ENCODE measurements at places on chromosomes 1 and 21.

DNA sequence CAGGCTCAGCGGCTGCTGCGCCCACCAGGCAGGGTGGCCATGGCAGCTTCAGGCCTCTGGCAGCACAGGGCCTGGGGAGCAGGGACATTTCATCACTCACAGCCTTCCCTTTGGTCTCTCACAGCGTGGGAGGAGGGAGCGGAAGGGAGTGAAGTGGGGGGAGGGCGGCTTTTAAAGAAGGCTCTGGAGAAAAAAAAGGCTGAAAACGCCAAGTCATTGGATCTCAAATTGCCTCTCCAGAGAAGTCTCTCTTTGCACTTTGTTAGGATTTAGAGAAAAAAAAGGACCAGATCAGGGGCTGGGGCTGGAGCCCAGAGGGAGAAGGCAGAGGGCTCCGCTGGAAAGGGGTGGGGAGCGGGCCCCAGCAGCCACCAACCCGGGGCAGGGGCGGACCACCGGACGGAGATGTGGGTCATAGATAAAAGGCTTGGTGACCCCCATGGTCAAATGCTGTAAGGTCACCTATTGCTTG is 209.9 kb downstream of the GRIK3 start:
- DNase-seq: no peak

DNA sequence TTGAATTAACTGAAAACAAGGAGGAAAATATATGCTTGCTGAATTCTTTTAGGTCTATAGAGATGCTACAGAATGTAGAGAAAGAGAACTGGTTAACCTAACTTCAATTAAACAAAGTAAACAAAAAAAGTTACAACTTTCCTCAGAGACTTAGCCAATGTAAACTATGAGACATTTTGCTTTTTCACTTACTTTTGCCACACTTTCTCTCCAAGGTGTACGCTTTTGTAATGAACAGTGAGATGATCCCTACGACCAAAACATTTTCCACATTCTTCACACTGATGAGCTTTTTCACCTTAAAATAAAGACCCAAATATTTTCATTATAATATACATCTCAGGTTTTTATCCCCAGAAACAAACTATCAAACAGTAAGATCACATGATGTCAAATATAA is 28.3 kb upstream of the ASPM start:
- DNase-seq: no peak

- DNase-seq: peak; percentile 65
Measured at GRCh38 chr1:147273409-147274336, 31.2 kb downstream of the CHD1L start.

GRCh38 chr1:95407131-95407885 is 173.3 kb downstream of the RWDD3 start:
- DNase-seq: no peak

- DNase-seq: no peak
Measured at GRCh38 chr1:55640708-55641473, 425.7 kb upstream of the USP24 start.

DNA sequence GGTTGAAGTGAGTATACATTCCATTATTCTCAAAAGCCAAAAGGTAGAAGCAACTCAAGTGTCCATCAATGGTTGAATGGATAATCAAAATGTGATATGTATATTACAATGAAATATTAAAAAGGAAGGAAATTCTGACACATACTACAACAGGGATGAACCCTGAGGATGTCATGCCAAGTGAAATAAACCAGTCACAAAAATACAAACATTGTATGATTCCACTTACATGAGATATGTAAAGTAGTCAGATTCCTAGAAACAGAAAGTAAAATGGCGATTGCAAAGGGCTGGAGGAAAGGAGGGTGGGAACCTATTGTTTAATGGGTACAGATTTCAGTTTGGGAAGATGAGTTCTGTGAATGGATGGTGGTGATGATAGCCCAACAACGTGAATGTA is 5.8 kb downstream of the SLC44A3 start:
- no peak for DNase-seq

GRCh38 chr1:61081686-61082310 is 563 bp upstream of the NFIA start:
- peak; percentile 12 for DNase-seq

GRCh38 chr1:167428395-167428794 is 89.9 kb downstream of the CD247 start:
- no peak for DNase-seq

- no peak for DNase-seq
Measured at GRCh38 chr1:68230901-68231626, 1.3 kb downstream of the WLS start.

DNA sequence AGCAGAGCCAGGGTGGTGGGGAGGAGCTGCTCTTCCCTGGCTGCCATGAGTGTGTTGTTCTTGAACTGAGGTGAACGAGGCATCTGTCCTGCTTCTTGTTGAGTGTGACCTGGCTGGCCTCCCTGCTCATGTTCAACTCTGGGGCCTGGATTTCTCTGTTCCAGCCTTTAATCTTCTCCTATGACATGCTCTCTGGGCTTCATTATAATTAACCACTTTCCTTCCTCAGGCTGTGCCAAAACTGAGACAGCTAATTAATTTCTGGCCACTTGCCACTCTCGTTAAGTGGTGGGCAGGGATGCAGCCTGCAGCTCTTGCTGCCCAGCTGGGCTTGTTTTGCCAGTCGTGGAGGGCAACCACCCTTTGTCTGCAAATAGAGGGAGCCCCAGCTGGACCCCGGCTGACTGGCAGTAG is 23.3 kb downstream of the OPRD1 start:
- DNase-seq: peak; percentile 76

GRCh38 chr1:15214527-15214926 is 32.5 kb upstream of the FHAD1 start:
- no peak for DNase-seq

DNA sequence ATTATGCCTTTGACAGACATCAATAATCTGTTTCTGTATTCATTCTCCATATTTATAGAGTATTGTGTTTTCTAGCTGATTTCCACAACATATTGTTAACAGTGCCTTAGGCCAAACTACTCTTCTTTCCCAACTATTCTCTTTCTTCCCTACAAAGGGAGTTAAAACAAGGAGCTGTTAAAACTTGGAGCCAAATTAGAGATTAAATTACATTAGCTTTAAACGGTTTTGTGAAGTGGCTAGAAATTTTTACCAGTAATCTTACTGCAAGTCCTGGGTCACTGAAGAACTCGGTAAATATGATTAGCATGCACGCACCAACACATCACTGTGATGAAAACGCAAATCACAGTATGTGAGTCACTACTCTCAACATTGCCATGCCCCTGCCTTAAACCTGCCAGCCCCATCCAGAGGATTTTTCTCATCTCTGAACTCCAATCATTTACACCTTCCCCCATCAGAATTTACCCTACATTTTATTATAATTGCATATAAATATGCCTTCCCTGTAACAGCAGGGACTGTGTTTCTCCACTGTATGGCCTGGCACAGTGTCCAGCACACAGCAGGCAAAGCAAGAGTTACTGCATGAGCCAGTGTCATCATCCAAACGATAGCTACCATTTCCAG is 1.5 kb upstream of the PRDX6 start:
- DNase-seq: no peak

DNA sequence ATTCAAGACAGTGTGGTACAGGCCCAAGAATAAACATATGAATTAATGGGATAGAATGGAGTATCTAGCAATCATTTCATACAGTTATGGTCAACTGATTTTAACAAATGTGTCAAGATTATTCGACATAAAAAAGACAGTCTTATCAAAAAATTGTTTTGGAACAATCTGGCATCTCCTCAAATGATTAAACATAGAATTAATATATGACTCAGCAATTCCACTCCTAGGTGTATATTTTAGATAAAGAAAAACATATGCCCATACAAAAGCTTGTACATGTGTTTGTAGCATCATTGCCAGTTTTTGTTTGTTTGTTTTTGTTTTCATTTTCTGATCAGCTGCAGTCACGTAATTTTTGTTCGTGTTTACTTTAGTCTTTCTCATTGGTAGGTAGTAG is 1188.3 kb downstream of the BRINP3 start:
- no peak for DNase-seq

GRCh38 chr1:159778266-159778665 is 2.5 kb upstream of the DUSP23 start:
- DNase-seq: no peak

DNA sequence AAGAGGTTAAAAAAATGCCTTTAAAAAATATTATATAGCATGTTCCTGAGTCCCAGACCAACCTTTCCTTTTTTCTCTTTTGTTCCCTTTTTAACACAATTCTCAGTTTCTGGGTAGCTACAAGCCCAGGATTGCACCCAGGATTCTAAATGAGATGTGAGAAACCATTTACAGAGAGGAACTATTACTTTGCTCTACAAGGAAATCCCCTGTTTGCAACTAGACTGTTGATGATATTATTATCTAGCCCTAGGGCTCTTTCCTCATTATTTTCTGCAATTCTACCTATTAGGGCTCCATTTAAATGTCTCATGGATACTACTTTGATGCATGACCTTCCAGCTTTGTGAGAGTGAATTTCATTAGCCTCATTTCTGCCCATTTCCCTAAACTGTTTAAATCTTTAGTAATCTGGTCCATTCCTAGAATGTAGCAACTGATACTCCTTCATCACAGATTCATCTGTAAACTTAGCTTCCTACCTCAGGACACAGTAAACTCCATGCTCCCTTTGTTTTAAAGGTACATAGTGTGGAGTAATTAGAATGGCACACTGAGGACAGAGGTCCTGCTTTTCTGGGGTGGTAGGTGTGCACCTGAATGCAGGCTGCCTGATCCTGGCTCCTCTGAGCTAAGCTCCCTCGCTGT is 7.1 kb upstream of the KIF14 start:
- no peak for DNase-seq

DNA sequence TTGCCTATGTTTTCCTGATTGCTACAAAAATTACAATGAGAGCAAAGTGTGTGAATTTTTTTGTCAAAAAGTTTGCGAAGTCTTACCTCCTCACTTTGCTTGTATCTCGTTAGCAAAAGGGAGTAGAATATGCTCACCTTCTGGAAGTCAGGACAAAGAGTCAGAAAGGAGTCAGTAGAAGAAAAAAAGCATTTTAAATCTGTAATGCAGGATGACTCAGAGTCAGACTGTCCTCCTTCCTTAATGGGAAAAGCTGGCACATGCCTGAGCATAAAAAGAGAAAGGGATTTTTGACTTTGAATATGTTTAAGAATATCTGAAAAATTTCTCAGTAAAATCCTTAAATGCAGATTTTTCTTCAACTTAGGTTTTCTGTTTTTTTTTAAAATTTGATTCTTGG is 14.2 kb upstream of the VN1R5 start:
- no peak for DNase-seq

DNA sequence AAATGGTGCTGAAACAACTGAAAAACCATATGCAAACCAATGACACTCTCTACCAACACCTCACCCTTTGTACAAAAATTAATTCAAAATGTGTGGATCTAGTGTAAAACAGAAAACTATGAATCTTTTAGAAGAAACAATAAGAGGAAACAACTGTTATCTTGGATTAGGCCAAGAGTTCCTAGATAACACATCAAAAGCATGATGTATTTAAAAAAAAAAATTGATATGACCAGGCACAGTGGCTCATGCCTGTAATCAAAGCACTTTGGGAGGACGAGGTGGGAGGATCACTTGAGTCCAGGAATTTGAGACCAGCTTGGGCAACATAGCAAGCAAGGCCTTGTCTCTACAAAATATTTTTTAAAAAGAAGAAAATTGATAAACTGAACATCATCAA is 79.0 kb downstream of the EIF4G3 start:
- no peak for DNase-seq

DNA sequence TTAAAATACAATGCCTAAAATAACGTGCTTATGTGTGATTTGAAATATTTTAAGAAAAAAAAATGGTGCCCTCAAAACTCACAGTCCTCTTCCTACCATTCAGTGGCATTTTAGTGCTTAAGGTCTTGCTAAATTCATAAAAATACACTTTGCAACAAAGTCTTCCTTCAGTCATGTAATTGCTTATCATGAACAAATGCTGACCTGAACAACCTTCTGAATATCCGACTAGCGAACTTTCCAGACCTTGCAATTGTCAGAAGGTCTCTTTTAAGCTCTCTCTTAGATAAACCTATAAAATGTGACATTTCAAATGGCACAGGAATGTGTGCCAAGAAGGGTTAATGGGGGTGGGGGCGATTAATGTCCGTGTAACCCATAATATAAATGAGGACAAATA is 858 bp downstream of the BRINP3 start:
- DNase-seq: no peak

GRCh38 chr1:217563179-217563578 is 67.7 kb downstream of the GPATCH2 start:
- no peak for DNase-seq

GRCh38 chr1:214074477-214074876 is 86.7 kb downstream of the PROX1 start:
- no peak for DNase-seq

- no peak for DNase-seq
Measured at GRCh38 chr1:18653916-18654315, 23.3 kb downstream of the PAX7 start.

DNA sequence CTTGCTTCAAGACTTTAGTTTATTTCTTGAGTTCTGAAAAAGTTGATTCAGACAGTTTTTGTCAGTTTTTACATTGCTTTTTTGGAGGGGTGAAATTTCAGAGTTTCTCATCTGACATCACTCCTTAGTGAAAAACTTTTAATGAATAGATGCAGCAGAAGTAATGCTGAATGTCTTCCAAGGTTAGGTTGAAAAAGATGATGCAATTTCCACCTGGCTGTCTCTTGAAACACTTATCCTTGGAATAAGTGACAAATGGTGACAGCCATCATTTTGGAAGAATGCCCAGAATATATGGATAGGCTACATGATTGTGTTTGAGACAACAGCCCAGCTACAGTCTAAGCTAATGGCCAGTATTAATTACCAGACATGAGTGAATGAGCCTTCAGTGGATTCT is 140.8 kb downstream of the ZNF644 start:
- no peak for DNase-seq

DNA sequence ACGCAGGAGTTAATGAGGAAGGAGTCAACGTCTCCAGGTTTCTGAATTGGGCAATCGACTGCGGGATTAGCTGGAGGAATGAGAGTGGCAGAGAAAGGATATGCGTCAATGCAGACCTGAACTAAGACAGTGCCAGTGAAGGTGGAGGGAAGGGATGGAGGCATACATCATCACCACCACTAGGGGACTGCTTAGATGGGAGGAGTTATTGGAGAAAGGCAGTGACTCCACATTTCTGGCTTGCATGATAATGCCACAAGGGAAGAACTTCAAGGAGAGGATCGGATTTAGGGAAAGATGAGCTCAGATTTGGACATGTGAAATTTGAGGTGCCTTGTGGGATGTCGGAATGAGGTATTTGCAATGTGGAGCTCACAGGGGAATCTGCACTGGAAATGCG is 17.5 kb downstream of the VASH2 start:
- DNase-seq: no peak

GRCh38 chr1:118081387-118081786 is 103.6 kb downstream of the SPAG17 start:
- DNase-seq: peak; percentile 29

- DNase-seq: no peak
Measured at GRCh38 chr1:11598461-11598860, 55.8 kb downstream of the FBXO2 start.
